Effector memory CD8-positive, alpha-beta T cell (primary cell): ENCODE measurements at places on chromosomes 6 and 20.

- no peak for DNase-seq
Observed at GRCh38 chr6:148351309-148351708, 8.7 kb downstream of the SASH1 start.

- no peak for DNase-seq
Observed at GRCh38 chr6:49698478-49698877, 14.9 kb downstream of the CRISP2 start.

DNA sequence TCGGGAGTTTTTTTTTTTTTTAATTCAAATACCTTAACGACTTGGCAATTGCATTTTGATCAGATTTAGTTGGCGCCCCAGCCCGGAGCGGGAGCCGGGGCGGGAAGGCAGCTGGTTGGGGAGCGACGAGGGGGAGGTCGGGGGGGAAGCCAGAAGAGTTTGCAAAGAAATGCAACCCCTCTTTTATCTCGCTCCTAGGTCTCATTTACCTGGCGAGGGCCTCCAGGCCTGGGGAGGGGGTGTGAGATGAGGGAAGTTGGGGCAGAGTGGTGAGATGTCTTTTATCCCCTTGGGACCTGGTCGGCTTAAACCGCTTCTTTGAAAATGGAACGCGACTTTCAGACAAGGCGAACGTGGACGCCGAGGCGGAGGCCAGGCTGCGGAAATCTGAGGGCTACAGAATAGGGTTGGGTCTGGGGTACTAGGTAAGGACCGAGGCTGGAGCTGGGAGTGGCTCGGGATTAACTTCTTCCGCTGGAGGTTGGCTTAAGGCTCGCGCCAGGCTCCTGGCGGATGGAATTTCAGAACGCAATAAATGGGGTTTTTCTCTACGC, 40.3 kb downstream of the NCR2 start:
- no peak for DNase-seq

DNA sequence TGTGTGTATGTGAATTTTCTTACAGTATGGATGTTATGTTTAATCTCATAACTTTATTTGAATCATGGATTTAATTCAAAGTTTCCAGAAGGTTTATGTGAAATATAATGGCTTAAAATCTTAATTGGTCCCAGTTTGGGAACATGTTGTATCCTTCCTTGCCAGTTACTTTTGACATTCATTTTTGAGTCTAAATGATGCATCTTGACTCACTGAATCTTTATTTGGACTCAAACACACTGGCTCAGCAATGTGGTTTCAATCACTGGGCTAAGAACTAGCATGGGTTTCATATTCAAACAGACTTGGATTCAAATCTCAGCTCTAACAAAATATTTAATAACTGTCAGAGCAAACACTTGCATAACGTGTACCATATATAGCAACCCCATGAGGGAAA, 25.9 kb upstream of the TFAP2B start:
- DNase-seq: no peak

GRCh38 chr6:89910902-89911240, 16.6 kb downstream of the GJA10 start:
- no peak for DNase-seq

- no peak for DNase-seq
Observed at GRCh38 chr20:23083553-23084220, 2.4 kb downstream of the CD93 start.

DNA sequence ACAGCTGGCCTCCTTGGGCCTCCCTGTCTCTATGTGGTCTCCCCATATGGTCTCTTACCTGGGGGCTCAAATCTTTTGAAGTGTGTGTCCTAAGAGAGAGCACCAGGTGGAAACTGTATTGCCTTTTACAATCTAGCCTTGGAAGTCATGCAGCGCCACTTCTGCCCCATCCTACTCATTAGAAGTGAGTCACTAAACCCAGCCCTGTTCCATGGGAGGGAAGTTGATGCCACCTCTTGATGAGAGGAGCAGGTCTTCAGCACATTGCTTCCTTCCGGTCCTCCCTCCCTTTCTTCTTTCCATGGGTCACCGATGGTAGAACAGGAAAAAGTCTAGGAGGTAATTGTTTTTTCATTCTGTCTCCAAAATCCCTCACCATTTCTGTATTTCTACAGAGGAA, 156.3 kb downstream of the FOXA2 start:
- no peak for DNase-seq

DNA sequence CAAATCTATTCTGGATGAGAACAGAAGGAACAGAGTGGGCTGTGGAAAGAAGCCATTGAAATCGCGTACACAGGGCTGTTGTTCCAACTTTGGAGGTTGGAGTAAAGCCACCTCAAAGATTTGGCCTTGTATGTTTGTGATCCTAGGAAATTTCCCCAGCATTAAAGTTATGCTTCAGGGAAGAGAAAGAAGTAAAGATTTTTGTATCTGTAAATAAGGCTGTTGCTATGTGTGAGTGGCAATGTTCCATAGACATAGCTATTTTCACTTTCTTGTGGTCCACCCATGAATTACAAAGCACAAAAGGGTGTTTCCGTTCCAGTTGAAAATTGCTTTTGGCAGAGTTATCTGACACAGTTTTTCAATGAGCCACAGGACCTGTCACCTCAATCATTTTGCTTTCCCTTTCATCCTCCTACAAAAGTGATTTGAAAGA, 321.3 kb downstream of the TFAP2B start:
- DNase-seq: no peak

DNA sequence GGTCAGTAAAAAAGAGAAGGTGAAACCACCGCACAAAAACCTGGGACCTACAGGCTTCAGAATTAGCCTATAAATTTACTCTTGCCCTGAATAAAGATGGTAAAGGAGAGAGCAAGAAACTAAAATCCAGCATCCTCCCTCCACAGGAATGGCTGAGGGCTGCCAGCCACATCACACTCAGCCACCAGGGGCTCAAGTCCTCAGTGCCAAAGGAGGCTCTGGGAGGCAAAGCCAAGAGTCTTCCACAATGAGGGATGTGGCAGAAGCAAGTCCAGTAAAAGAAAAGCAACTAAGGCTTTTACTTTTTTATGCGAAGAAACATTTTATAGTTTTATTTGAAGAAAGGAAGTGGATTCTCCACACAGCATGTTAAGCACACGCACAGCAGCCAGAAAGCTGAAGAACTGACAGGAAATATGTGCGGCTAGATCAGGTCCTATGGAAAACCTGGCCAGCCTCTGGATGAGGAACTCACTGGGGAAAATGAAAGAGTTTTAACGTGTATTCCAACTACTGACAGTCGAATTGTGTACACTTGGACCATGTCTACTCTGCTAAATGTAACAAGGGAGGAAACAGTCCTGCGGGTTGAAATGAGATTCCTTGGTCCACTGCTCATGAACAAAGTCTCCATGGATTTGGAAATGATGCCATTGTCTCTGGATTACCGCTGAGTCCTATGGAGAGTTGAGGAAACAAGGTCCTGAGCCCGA, 219.4 kb upstream of the SSTR4 start:
- DNase-seq: no peak

DNA sequence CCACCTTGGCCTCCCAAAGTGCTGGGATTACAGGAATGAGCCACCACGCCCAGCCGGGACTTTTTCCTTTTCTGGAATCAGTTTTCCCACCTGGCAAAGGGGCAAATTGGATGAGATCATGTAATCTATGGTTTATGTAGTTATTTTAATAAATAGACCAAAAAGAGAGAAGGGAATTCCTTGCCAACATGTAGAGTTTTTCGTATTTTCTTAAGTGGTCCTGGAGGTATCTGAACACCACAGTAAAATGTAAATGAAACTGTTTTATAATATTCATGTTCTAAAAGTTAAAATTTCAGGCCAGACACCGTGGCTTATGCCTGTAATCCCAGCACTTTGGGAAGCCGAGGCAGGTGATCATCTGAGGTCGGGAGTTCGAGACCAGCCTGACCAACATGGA, 185.1 kb upstream of the ZNF217 start:
- DNase-seq: no peak

- DNase-seq: no peak
Observed at GRCh38 chr6:15735567-15736265, 72.9 kb upstream of the DTNBP1 start.

DNA sequence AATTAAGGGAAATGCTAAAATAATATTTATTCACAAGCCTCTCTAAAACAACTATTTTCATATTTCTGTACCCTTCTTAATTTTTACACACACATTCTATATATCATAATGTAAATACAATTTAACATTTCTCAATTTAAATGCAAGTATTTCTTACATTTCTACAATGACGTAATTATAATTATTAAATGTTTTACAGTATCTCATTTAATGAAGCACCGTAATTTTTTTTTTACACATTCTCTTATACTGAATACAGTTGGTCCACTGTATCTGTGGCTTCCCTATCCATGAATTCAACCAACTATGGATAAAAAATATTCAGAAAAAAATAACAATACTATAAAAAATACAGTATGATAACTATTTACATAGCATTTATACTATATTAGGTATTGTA, 85.7 kb downstream of the AHI1 start:
- DNase-seq: no peak

- no peak for DNase-seq
Observed at GRCh38 chr6:145373826-145374225, 361.5 kb downstream of the EPM2A start.
